ENCODE measurements at places on chromosomes 2 and 18. TPM values are rescaled to one million over a fixed set of nuclear protein-coding genes. Genes with fewer than 3 reads are reported as not detected.

MCEE gene
- total RNA-seq = 11.8 TPM

CABLES1 gene
- total RNA-seq = 7.1 TPM

GKN2 gene
- not detected for total RNA-seq

MOGAT1 gene
- not detected for total RNA-seq

SNRPD1 gene
- 167 TPM for total RNA-seq

TRABD2A gene
- total RNA-seq = 0.46 TPM

GRCh38 chr2:43937269-43937820 lies 58.4 kb downstream of the LRPPRC start:
- no peak for DNase-seq
- no peaks in the 10 kb centered on the region for H3K27me3 ChIP-seq
- H3K36me3 ChIP-seq = peaks cover 34% of the 10 kb centered on the region
- peaks cover 39% of the 10 kb centered on the region for H3K4me1 ChIP-seq

GRCh38 chr2:10601866-10602566 lies 87.8 kb downstream of the NOL10 start:
- H3K27me3 ChIP-seq = no peaks in the 10 kb centered on the region
- no peak for DNase-seq
- H3K4me3 ChIP-seq = no peak overlapping the region
- H3K36me3 ChIP-seq = peaks cover 9% of the 10 kb centered on the region
- H3K4me1 ChIP-seq = no peaks in the 10 kb centered on the region

- no peak for DNase-seq
- H3K4me1 ChIP-seq = no peaks in the 10 kb centered on the region
- H3K4me3 ChIP-seq = no peak overlapping the region
- H3K36me3 ChIP-seq = no peaks in the 10 kb centered on the region
- H3K27ac ChIP-seq = no peak overlapping the region
Observed at GRCh38 chr2:160253440-160254188, 53.5 kb upstream of the ITGB6 start.

DNA sequence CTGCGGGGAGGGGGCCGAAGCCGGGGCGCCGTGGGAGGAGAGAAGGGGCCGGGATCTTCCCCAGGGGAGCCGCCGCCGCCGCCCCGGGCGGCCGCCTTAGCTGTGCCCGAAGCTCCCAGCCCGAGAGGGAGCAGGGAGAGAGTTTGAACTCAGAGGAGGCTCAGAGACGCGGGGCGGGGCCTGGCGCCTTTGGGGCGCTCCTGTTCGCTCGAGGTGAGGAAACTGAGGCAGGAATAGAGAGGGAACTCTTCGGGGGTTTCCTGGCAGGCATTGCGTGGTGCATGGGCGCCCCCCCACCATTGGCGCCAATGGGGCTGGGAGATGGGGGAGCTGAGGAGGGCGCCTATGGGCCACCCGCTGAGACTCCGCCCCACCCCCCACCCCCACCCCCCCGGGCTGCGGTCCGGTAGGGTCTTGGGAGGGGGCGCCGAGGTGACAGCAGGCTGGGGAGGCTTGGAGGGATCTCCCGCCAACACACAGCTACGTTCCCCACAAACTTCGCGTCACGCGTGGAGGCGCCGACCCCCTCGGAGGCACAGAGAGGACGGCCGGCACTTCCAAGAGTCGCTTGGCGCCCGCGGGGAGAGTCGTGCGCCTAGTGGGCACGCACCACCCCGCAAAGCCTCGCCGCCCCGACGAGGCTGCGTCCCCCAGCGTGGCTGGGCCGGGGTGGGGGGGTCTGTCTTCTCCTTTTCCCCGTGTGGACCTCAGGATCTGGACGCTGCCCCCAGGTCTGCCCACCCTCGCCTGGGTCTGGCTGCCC lies 680 bp downstream of the CTDSP1 start:
- peak overlapping the region; percentile 97 for H3K4me3 ChIP-seq
- peaks cover 47% of the 10 kb centered on the region for H3K4me1 ChIP-seq

DNA sequence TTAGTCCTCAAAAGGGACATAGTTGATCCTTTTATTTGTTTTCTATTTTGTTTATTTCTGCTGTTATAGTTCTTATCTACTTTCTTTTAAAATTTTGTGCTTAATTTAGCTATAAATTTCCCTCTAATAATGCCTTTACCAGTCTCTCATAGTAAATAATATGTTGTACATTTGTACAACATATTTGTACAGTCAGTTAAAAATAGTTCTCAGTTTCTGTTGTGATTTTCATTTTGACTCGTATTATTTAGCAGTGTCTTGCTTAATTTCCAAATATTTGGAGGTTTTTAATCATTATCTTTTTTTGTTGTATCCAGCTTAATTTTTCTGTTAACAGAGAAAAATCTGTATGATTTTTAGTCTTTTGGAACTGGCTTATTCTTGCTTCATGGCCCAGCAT lies 443.6 kb upstream of the TRIB2 start:
- no peaks in the 10 kb centered on the region for H3K27me3 ChIP-seq
- no peak overlapping the region for H3K27ac ChIP-seq
- H3K4me1 ChIP-seq = no peaks in the 10 kb centered on the region
- DNase-seq = no peak

All from A673 (cell line).